ENCODE measurements at places on chromosomes 6 and 20.

DNA sequence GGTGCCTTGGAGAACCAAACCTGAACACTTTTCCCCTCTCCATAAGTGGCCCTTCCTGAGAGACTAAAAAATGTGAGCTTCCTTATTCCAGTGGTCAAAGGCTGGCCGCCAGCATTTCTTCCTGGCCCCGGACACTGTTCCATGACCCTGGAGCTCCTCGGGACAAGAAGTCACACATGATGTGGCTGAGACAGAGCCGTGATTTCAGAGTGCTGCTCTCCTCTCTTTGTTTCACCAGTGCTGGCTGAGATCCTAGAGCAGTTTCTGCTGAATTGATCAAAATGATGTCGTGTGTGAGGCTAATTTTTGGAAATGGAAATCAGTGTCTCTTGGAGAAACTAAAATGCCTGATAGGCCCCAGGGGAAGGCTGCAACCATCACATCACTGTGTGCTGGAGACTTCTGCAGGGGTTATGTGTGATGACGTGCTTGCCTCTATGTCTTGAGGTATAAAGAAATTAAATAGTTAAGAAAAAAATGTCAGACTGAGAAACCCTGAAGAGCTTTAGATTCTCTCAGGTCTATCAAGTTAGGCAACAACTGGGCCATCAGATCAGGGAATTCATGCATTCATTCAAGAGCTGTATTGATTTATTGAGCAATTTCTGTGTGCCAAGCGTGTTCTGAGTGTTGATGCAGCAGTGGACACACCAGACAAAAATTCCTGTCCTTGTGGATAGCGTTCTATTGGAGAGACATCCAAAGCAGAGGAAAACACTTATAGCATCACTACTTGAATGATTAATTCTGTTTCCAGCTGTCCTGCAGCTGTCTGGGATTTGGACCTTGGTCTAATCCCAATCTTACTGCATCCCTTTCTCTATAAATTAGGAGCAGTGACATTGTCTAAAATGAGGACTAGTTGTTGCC is 72.7 kb upstream of the CCN6 start:
- no peak for DNase-seq

GRCh38 chr6:44120692-44121443 is 6.4 kb downstream of the MRPL14 start:
- DNase-seq, result no peak

GRCh38 chr20:37314617-37315016 is 25.2 kb downstream of the MANBAL start:
- no peak for DNase-seq

- no peak for DNase-seq
Measured at GRCh38 chr6:11563793-11564192, 26.2 kb downstream of the TMEM170B start.

GRCh38 chr6:134190883-134191282 is 127.0 kb downstream of the SGK1 start:
- DNase-seq, result no peak
